ENCODE measurements at places on chromosomes 4 and X. TPM values are rescaled to one million over a fixed set of nuclear protein-coding genes. Genes with fewer than 3 reads are reported as not detected.

GRCh38 chrX:44489515-44489914 lies 53.1 kb downstream of the FUNDC1 start:
- no peak for DNase-seq

GRCh38 chr4:15198070-15198727 lies 195.9 kb downstream of the CPEB2 start:
- DNase-seq, result no peak

Gene ADAMTS3
- polyA plus RNA-seq, result not detected

Gene CENPE
- polyA plus RNA-seq, result 41.4 TPM

DNA sequence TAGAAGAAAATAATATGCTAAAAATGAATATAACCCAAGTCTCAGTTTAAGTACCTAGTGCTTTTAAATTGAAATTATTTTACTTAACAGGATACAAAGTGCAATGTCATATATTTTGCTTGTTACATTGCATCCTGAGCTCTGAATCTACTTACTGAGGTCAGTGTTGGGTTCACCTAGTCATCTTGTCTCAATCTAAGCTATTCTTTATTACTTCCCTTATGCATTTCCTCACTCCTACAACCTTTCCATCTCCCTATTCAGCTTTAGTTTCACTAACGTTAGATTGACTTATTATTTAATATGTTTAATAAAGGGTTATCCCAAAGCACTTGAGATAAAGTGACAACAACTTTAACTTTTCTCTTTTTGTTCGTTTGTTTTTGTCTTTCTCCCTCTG lies 483.7 kb downstream of the FSTL5 start:
- DNase-seq, result no peak

GRCh38 chr4:95867919-95868318 lies 28.0 kb downstream of the PDHA2 start:
- DNase-seq, result no peak

Gene SPANXA1
- not detected for polyA plus RNA-seq

Gene PABPC4L
- not detected for polyA plus RNA-seq

GRCh38 chr4:8224975-8225625 lies 26.0 kb downstream of the SH3TC1 start:
- no peak for DNase-seq

GRCh38 chrX:38220024-38220414 lies 652 bp downstream of the SRPX start:
- no peak for DNase-seq

DNA sequence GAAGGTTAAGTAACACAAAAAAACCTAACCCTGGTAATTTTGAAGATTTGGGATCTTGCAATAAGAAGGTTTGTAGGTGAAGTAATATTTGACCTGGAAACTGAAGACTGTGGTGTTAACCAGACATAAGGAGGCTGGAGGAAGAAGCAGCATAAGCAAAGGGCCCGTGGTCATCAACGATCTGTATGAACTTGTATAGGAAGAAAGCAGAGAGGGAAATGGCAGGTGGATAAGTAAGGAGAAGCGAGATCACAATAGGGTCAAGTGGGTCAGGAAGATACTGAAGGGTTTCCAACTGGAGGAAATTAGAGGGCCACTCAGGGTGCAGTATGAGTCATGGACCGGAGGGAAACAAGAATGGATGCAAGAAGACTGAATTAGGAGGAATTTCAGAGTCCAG lies 103.8 kb upstream of the SORBS2 start:
- DNase-seq, result no peak

GRCh38 chr4:80434238-80434637 lies 98.7 kb downstream of the CFAP299 start:
- no peak for DNase-seq

Gene NR0B1
- not detected for polyA plus RNA-seq

GRCh38 chr4:136748773-136749172 lies 783.5 kb downstream of the PCDH18 start:
- DNase-seq, result no peak

DNA sequence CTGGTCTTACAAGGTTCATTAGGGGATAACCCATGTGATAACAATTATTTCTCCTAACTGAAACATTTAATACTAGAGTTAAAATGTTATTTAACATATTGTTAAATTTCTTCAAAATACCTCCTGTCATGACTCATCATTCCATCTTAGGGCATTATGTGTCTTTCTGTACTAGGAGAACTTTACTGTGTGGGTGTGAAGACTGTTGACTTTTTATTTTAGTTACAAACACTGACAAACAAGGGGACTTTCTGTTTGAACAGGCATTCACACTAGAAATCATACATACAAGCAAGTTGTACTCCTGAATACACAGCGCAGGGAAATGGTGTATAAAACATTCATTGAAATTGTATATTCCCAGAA lies 175.9 kb downstream of the FBXW7 start:
- no peak for DNase-seq

Gene SLC9B1
- polyA plus RNA-seq, result 1.8 TPM

Gene NXF2B
- polyA plus RNA-seq, result not detected

DNA sequence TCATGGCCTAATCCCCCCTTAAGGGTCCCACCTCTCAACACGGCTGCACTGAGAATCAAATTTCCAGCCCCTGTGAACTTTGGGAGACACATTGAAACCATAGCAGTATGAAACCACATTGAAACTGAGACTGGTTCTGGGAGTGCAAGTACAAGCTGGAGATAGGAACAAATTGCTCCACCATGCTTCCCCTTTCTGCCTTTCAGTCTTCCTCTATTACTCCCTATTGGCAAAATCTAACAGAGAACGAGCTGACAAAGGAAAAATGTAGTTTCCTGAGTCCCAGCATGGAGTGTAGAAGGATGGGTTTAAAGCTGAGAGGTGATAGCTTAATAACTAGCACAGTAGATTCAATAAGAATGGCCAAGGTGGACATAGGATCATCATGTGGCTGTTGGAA lies 161.7 kb upstream of the RPL34 start:
- DNase-seq, result no peak

GRCh38 chrX:9657590-9658256 lies 107.9 kb downstream of the GPR143 start:
- DNase-seq, result no peak

DNA sequence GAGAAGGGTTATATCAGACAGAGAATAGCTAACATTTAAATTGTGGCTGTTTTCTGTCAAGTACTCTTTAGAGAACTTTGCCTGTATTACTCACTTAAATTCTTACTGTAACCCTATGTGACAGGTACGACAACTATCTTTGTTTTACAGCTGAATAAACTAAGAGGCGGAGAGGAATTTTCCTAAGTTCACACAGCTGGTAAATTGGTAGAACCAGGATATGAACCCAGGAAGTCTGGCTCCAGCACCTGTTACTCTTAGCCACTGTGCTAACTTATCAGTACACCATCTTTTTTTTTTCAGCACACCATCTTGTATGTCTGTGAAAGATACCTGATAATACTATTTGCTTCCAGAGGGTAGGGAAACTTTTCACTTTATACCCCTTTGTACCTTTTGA lies 2.0 kb upstream of the SYP start:
- no peak for DNase-seq

Gene SHROOM2
- polyA plus RNA-seq, result 0.12 TPM

GRCh38 chr4:80237992-80238391 lies 28.5 kb upstream of the FGF5 start:
- DNase-seq, result no peak

- DNase-seq, result no peak
Measured at GRCh38 chr4:56426273-56426672, 9.1 kb downstream of the PPAT start.

All from GM12878 (cell line).